Activated CD4-positive, alpha-beta T cell treated with anti-CD3 and anti-CD28 coated beads, Interleukin-2, amount 10 ng/mL, durations not matched to agents 24 days and 14 days (primary cell): ENCODE measurements at places on chromosomes 2 and 18. TPM values are rescaled to one million over a fixed set of nuclear protein-coding genes. Genes with fewer than 3 reads are reported as not detected.
A peak's percentile ranks its signal among the peaks of the same experiment; 100 is the strongest.

Gene SFTPB
- not detected in 2 replicates for total RNA-seq

DNA sequence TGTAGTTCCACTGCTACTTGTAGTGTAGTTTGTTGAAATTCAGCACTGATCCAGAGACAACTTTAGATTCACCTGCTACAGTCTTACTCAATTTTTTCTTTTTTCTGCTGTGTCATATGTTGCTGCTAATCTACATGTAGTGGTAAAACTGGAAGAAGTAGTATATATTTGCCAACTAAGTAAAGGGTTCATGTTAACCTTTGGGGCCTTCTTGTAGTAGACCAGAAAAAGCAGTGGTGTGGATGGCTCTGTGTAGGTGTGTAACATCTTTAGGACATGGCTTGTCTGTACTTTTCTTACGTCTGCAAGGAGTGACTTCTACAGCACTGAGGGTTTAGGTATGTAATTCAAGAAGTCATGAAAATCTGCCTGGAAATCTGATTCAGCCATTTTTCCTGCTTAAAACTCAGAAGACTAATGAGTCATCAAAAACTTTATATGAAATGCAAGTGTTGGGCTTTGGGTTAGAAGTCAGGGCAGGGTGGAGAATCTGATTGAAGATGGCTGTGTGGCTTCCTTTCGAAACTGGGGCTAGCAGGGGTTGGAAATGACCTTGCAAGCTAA is 8.4 kb downstream of the PTPRM start:
- no peak for DNase-seq

Gene LRRC30
- not detected in 2 replicates for total RNA-seq

DNA sequence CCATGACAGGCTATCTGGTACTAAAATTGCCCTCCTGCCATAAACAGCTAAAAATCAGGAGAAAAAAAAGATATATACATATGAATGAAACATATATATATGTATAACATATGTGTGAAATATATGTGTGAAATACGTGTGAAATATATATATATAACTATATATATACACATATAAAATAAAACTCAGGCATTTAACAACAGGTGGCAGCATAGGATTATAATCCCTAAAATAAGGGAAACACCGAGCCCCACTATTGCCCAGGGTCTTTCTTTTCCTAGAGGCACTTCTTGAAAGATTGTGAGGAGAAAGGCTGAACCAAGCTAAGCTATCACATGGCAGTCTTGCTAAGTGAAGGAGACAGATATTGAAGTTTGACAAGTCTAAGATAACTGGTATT is 65.9 kb upstream of the CYTIP start:
- peak; percentile 48 for DNase-seq

Gene COLEC11
- total RNA-seq: 0.47 and 0.49 TPM in 2 replicates

- DNase-seq: peak; percentile 80
Observed at GRCh38 chr2:128317181-128317898, 1.3 kb downstream of the HS6ST1 start.

- peak; percentile 77 for DNase-seq
Observed at GRCh38 chr2:39513641-39514094, 76.6 kb upstream of the MAP4K3 start.

Gene RESP18
- not detected in 2 replicates for total RNA-seq

DNA sequence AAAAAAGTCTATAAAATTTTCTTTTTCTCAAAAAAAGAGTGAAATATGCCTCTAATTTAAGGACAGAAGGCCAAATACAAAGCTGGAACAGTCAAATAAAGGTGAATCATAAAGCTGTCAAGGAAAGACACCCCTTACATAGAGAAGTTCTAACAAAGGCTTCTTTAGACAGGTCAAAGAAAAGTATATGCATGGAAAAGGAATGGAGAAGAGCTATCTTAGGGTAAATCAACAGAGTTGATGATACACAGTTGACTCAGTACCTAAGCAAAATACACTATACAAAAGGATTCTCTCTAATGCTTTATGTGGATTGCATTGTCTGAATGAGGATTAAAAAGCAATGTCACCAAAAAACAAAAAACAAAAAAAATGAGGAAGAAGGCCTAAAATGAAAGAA is 214.8 kb downstream of the TXNL1 start:
- DNase-seq: no peak

- DNase-seq: no peak
Observed at GRCh38 chr2:105782123-105782522, 37.4 kb downstream of the NCK2 start.

Gene ITGA4
- 106 and 109 TPM in 2 replicates for total RNA-seq

- no peak for DNase-seq
Observed at GRCh38 chr2:153291718-153292117, 186.8 kb downstream of the RPRM start.

- DNase-seq: no peak
Observed at GRCh38 chr2:10911291-10912075, at the start of gene KCNF1. TSS of gene KCNF1 (plus strand) at chr2:10911934. CDS start at chr2:10912427, 493 bp downstream.

Gene PSMA8
- total RNA-seq: 0.80 and 0.93 TPM in 2 replicates

Gene ACVR1C
- total RNA-seq: 0.98 and 1.0 TPM in 2 replicates

DNA sequence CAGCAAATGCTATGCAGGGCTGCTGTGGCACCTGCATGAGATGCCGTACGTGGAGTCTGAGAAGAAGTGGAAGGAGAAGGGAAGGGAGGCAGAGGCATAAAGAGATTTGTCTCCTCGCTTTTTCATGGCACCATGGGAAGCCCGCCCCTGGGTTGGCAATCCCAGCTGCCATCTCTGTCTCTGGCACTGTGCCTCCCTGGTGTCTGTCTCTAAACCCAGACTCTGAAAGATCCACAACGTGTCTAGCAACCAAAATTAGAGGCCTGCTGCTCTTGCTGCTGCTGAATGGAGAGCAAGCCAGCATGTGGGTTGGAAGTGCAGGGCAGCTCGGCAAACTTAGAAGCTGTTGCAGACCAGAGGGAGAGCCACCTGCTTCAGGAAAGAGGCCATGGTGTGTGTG is 53.1 kb downstream of the INO80C start:
- DNase-seq: no peak

Gene RPRD1A
- 24.6 and 27.4 TPM in 2 replicates for total RNA-seq

- DNase-seq: peak; percentile 90
Observed at GRCh38 chr2:55133467-55134315, 83.4 kb upstream of the RTN4 start.

Gene ERCC3
- 58.1 and 60.2 TPM in 2 replicates for total RNA-seq

DNA sequence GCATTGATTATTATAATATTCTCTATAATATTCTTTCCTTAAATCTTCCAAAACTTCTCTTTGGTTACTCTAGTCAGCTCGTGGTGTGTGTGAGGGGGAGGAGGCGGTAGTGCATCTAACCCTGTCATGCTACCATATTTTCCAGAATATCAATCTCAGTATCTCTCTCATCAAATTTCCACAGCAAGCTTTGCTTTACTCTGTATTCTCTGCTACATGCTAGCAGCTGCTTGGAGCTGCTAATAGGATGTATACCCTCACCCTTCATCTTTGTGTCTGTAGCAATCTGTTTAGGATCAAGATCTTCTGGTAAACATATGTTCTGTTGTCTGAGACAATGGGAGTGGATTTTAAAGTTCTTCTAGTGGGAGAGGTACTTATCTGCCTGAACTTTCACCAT is 303.8 kb upstream of the KLHL14 start:
- no peak for DNase-seq

Gene CGREF1
- 14.4 and 15.1 TPM in 2 replicates for total RNA-seq

- peak; percentile 39 for DNase-seq
Observed at GRCh38 chr18:46590103-46590502, 66.9 kb downstream of the LOXHD1 start.

- no peak for DNase-seq
Observed at GRCh38 chr2:98172150-98172765, 85.3 kb downstream of the VWA3B start.

GRCh38 chr2:64404002-64404731 is 49.8 kb upstream of the LGALSL start:
- no peak for DNase-seq

DNA sequence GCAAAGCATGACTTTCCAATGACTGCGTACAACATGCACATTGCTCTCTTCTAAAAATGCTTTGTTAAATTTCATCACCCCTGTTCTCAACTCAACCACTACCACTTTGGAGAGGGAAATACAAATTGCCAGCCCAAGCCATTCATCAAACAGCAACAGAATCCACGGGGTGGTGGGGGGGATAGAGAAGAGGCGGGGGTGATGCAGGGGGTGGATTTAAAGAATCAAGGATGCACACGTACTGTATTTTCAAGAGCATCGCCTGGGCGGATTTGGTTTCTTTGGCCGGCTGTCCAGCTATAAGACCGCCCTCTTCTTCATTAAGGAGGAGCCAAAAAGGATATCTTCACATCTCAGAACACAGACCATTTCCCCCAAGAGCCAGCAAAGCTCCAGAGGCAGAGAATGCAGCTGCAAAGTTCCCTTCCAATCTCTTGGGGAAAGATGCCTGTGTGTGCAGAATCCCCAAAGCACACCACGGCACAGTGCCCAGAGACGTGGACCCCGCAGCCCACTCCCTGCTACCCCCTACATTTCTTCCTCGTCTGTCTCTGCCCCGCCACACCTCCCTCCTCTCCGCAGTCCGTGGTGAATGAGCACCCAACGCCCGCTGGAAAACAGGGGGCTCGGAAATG is 977 bp downstream of the SLC8A1 start:
- peak; percentile 56 for DNase-seq

Gene UGT1A10
- not detected in 2 replicates for total RNA-seq

- no peak for DNase-seq
Observed at GRCh38 chr18:52216666-52217065, 123.3 kb upstream of the DCC start.

GRCh38 chr2:123738643-123739042 is 286.4 kb upstream of the CNTNAP5 start:
- no peak for DNase-seq

DNA sequence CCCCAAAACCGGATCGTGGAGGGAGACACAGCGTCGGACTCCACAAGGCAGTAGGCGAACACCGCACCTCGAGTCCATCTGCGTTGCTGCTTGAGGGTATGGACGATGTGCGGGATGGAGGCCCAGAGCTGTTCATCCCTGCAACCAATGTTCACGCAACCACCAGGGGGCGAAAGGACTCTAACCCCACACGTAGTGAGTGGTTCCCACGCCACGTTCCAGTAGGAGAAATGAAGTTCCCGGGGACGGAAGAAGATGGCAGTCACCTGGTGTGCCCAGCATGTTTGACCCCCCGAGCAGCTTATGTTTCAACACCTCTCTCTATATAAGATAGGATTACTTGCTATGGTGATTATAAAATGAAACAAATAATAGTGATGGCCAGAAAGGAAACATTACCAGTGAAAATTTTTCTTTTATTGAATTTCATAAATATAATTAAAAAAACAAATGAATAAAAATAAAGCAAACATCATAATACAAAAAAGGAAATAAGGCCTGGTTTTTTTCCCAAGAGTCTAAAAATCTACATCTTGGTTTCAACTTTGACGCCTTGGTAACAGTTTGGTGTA is 184.3 kb downstream of the SH3BP4 start:
- DNase-seq: peak; percentile 79

DNA sequence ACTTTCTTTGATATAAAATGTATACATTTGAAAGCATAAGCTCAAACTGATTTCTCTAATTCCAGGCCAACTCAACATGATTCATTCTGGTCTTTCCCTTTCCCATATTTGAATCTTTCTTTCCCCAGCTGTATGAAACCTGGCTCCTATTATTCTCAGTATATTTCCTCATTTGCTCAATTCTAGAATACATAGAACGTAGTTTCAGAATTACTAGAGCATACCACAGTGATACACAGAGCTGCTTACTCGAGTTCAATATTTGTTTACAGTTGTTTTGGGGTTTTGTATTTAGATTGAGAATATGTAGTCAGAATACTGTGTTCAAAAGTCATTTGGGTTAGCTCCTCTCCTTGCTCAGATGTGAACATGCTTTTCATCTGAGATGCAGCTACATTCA is 43.0 kb downstream of the TNFRSF11A start:
- no peak for DNase-seq

DNA sequence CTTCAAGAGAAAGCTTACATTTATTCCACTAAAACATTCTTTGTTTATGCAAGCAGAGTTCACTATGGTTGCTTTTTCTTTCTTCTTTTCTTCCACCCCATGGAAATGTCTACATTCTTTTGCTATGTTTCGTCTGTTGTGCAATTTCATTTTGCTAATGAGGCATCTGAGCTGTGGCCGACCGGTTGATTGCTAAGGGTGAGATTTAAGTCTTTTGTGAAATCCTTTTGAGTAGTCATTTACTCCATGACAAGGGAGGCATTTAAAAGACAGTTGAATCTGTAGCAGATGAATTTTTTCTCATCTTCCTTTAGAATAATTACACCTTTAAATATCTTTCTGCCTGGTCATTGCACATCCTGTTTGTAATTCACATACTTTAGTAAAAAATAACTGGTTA is 324.1 kb upstream of the THUMPD2 start:
- DNase-seq: no peak

DNA sequence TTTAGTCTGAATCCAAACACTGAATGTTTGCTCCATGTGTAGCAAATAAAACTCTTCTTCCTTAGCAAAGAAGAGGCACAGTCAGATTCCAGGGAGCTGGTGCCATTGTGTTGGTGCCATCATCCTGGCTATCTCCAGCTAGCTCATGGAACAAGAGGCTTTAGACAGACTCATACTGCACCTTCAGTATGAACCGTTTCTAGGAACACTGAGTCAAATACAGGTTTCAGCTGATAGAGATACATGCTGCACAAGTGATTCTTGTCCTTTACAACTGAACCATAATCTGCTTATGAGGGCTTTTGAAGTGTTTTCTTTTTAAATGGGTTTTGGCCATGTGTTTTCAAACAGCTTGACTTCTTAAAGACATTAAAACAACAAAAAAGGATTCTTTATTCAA is 57.9 kb downstream of the DYNC1I2 start:
- DNase-seq: no peak

GRCh38 chr18:5891184-5891853 is 4.0 kb downstream of the TMEM200C start:
- DNase-seq: no peak

GRCh38 chr18:40917056-40917455 is 1038.0 kb upstream of the PIK3C3 start:
- no peak for DNase-seq

Gene ASB3
- 19.6 and 24.0 TPM in 2 replicates for total RNA-seq

- DNase-seq: no peak
Observed at GRCh38 chr2:44947028-44947375, 5.5 kb downstream of the SIX3 start.

GRCh38 chr18:67583621-67584020 is 67.1 kb upstream of the DSEL start:
- DNase-seq: no peak

Gene CD8B2
- total RNA-seq: 0.09 and 0.12 TPM in 2 replicates

Gene PLEKHB2
- 62.4 and 66.7 TPM in 2 replicates for total RNA-seq
